ENCODE measurements at places on chromosomes 12 and 14.

GRCh38 chr14:104557766-104558165 is 21.8 kb upstream of the C14orf180 start:
- DNase-seq: no peak

DNA sequence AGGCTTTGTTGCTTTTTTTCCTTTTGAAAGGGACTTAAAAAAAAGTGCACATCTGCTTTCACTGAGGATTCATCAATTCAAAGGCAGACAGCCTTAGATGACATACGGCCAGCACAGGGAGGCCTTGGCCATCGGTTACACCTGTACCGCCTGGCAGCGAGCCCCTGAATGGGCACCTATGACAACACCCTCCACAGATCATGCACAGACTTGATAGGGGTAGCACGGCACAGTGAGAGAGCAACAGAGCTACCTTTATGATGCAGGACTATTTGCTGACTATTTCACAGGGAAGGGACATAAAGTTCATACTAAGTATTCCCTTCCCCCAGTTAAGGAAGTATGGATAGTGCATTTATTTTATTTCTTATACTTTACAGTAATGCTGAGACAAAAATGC is 137.9 kb upstream of the ARID2 start:
- DNase-seq: no peak

DNA sequence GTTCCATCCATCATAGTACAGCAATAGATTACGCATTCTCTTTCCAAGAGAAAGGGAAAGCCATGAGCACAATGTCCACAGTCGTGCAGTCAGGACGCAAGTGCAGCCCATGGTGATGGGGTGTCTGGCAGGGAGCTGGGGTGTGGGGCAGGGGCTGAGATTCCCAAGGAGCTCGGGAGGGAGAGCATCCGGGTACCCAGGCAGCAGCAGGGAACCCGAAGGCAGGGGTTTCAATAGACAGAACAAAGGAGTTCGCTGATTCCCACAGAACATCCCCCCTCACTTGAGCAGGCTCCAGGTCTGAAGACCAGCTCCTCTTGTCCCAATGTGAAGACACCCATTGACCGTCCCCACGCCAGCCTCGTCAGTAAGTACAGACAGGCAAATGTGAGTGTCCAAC is 13.5 kb downstream of the ANHX start:
- DNase-seq: no peak

DNA sequence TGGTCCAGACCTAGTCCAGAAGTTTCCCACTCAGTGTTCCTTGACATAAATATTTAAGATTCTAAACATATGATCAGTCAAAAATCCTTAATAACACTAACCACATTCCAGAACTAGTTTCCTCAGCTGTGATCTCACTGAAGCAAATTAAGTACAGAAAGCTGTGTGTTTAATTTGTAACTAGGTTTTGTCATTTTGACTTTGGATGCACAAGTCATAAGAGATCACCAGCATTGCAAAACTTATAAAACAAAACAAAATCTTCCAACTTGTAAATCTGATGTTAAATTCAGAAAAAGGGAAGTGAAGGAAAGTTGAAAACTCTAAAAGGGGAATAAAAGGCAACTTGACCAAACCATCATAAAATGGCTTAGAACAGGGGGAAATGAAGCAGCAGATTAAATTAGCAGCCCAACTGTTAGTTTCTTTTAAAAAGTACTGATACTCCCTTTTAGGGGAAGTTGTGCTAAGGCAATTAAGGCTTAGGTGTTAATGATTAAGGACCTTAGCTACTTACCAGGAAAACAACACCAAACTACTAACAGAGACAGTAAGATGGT is 56.6 kb downstream of the SH2B3 start:
- no peak for DNase-seq

All from SHP77 (cell line).